ENCODE measurements at places on chromosomes 13 and 19.

- no peak for DNase-seq
Observed at GRCh38 chr13:112446347-112446861, 70.2 kb downstream of the SPACA7 start.

DNA sequence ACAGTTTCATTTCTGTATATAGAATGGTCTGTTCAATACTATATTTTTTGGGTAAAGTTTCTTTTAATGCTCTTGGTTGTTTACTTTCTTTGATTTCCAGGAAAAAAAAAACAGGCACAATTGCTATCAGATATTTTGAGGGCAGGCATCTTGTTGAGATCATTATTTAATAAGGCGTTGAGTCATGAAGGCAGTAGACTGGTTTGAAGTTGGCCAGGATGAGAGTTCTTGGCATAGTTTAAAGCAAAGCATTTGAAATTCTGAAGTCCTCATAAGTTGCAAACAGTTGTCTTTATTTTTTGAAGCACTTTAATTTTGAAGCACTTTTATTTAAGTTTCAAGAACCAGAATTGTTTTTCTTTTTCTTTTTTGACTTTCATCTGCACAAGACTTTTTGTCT lies 2.6 kb upstream of the ZNF175 start:
- DNase-seq, result no peak

DNA sequence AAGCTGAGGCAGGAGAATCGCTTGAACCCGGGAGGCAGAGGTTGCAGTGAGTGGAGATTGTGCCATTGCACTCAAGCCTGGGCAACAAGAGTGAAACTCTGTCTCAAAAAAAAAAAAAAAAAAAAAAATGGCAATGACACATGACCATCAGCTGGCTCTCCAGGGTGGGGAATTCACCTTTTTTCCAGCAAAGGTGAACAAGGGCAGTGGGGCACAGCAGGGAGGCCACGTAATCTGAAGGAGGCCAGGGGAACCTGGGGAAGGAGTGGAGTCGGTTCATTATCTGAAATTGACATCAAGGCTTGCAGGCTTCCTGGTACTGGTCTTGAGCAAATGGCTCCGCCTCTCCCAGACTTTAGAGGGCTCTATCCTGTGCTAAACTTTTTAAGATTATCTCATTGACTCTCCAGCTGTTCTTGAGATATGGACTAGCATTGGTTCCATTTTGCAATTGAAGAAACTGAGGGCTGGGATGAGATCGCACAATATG lies 28.1 kb downstream of the KEAP1 start:
- DNase-seq, result no peak

DNA sequence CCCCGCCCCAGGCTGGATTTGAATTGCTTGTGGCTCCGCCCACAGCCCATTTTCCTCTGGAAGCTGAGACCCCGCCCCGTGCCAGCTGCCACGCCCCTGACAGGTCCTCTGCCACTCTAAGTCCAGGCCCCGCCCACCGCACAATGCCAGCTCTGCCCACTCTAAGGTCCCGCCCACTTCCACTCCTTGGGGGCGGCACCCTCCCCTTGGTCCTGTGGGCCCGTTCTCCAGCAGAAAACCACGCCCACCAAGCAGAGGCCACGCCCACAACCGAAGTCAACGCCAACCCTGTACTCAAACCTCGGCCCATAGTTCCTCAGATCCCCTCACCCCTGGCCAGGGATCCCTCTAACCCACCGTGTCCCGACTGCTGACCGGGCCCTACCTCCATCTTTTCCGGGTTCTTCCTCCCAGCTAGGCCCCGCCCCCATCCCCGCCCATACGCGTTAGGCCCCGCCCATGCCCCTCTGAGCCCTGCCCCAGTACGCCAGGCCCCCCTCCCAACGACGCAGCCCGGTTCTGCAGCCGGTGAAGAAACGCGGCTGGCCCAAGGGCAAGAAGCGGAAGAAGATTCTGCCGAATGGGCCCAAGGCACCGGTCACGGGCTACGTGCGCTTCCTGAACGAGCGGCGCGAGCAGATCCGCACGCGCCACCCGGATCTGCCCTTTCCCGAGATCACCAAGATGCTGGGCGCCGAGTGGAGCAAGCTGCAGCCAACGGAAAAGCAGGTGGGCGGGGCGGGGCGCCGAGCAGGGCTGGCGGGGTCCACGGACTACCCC lies 1.3 kb downstream of the HMG20B start:
- peak; percentile 67 for DNase-seq

GRCh38 chr19:18948075-18948975 lies 7.3 kb upstream of the HOMER3 start:
- no peak for DNase-seq

DNA sequence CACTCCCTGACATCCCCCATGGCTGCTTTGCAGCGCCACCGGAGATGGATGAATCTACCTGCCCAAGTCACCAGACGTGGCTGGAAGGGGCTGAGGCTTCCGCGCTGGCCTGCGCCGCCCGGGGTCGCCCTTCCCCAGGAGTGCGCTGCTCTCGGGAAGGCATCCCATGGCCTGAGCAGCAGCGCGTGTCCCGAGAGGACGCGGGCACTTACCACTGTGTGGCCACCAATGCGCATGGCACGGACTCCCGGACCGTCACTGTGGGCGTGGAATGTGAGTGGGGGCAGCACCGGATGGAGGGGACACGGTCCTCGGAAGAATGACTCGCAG lies 4.6 kb downstream of the ICAM5 start:
- DNase-seq, result no peak

DNA sequence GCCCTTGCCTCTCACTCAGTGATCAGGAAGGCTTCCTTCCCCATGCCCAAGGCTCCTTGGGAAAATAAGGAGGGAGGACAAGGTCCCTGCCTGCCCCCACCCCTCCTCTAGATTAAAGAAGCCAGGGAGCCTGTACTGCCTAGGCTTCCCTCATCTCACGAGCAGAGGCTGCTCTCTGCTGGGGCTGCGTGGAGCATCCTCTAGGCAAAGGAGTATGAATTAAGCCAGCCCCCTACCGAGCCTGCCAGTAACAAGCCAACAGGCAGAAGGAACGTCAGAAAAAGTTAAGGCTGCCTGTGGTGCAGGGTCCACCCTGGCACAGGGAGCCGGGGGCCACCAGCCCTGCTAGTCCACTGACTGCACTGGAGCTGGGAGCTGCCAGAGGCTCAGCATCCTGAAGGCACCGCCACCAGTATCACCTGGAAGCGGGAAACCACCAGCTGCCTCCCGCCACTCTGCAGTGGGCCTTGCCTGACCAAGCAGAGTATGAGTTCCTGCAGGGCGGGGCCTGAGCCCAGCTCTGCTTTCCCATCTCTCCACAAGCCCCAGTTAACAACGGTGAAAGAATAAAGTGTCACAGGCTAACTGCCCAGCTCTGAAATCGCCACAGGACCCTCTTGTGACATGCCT lies 6.8 kb downstream of the NAPA start:
- DNase-seq, result peak; percentile 94

- DNase-seq, result no peak
Observed at GRCh38 chr19:10729411-10729810, 11.5 kb downstream of the DNM2 start.

- DNase-seq, result no peak
Observed at GRCh38 chr13:76803831-76804230, 82.4 kb downstream of the KCTD12 start.

DNA sequence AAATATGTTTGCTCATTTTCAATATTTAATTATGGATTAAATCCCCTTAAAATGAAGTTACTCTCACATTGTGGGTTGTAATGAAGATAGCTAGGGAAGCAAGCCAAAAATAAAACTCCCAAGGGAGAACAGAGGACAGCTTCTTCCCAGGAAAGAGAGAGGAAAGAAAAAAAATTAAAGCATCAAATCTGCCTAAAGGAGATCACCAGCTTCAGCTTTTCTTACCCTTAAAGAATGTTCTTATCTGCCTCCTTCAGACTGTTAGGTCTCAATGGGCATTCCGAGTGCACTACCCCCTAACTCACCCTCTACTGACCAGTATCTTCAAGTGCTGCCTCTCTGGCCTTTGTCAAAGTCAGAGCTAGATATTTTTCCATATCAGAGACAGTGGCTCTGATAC lies 55.2 kb downstream of the XPO4 start:
- no peak for DNase-seq

DNA sequence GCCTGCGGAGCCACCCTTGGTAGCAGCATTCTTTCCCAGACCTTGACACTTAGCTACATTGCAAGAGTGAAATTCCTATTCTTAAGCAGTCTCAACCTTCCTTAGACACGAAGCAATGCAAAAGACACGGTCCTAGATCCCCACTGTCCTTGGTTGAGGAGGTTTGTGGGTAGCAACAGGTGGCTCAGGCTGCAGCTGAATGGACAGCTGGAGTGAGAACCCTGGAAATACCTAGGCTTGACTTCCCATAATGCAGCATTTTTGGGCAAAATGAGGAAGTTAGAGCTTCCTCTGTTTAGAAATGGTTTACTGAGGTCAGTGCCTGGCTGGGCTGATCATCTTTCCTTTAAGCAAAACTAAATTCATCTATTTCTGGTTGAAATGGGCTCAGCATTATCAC lies 296.6 kb downstream of the RFC3 start:
- DNase-seq, result no peak

DNA sequence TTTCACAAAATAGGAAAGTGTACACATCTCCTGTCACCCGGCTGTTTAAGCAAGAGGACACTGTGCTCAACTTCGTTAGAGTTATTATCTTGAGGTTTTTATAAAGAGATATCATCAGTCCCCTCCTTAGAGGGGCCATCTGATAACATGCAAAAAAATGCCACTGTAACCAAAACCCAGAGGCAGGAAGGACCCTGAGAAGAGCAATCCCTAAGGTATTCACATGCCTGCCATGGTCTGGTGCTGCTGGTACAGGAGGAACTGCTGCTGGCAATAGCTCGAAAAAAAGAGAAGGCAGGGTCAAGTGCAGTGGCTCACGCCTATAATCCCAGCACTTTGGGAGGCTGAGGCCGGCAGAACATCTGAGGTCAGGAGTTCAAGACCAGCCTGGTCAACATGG lies 12.8 kb upstream of the CEACAM3 start:
- no peak for DNase-seq

DNA sequence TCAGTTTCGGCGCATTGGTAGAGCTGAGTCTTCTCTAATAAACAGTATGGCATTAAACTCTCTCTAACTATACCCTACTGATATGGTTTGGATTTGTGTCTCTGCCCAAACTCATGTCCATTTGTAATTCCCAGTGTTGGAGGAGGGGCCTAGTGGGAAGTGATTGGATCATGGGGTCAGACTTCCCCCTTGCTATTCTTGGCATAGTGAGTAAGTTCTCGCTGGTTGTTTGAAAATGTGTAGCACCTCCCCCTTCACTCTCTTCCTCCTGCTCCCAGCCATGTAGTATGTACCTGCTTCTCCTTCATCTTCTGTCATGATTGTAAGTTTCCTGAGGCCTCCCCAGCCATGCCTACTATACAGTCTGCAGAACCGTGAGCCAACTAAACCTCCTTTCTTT lies 682.7 kb upstream of the ARGLU1 start:
- DNase-seq, result no peak

DNA sequence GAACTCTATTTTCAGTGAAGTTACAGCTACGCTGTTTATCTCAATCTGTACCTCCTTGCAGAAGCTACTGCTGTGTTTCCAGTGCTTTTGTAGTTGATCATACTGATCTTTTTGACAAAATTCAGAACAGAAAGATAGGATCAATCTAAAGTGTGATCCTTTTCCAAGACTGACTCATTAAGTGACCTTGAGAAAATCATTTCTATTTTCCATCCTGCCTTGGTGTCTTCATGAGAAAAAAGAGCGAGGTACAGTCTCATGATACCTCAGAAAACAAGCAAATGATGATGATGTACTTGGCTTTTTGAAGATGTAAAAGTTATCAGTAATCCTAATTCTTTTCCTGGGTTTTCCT lies 46.0 kb upstream of the GPR183 start:
- no peak for DNase-seq

DNA sequence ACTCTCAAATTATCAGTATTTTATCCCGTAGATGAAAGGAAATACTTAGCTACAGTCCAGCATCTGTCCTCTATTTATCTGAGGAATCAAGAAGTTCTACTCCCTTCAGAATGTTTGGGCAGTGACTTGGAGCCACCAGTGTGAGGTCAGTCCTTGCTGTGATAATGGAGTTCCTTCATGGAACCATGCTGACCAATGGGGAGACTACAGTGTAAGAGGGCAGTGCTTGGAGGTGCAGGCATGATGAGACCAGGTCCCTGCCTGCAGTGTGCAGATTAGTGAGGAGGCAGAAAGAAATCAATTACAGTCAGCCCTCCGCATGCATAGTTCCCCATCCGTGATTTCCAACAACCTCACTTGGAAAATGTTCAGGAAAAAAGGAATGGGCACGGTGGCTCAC lies at the start of gene C19orf18:
Gene C19orf18, minus strand, starts transcription at position 101 of the 400 bp plus-strand sequence. CDS start 102 bp downstream, outside the sequence.
- no peak for DNase-seq

GRCh38 chr13:98796191-98796590 lies 43.7 kb upstream of the SLC15A1 start:
- no peak for DNase-seq

- no peak for DNase-seq
Observed at GRCh38 chr13:47707414-47707813, 293.7 kb downstream of the SUCLA2 start.

GRCh38 chr19:41192574-41193429 lies at the start of gene CYP2S1:
Gene CYP2S1, plus strand, starts transcription at chr19:41193219. Its CDS starts 46 bp downstream, at chr19:41193265.
- no peak for DNase-seq

DNA sequence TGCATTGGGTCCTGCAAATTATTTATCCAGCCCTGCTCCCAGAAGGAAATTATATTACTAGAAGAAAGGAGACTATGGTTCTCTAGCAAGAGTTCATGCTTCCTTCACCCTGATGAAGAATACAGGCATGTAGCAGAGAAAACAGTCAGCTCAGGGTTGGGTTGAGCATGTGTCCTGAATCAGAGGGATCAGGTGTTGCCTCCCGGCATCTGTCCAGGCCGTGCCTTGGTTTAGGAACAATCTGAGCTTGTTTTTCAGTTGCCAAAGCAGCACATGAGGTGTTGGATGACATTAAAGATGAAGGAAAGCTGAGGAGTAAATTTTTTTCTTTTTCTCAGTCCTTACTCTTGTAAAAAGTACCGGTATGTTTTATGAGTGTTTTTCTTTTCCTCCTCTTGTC lies 62.0 kb downstream of the KL start:
- no peak for DNase-seq

- no peak for DNase-seq
Observed at GRCh38 chr19:18204394-18205199, 755 bp upstream of the RAB3A start.

DNA sequence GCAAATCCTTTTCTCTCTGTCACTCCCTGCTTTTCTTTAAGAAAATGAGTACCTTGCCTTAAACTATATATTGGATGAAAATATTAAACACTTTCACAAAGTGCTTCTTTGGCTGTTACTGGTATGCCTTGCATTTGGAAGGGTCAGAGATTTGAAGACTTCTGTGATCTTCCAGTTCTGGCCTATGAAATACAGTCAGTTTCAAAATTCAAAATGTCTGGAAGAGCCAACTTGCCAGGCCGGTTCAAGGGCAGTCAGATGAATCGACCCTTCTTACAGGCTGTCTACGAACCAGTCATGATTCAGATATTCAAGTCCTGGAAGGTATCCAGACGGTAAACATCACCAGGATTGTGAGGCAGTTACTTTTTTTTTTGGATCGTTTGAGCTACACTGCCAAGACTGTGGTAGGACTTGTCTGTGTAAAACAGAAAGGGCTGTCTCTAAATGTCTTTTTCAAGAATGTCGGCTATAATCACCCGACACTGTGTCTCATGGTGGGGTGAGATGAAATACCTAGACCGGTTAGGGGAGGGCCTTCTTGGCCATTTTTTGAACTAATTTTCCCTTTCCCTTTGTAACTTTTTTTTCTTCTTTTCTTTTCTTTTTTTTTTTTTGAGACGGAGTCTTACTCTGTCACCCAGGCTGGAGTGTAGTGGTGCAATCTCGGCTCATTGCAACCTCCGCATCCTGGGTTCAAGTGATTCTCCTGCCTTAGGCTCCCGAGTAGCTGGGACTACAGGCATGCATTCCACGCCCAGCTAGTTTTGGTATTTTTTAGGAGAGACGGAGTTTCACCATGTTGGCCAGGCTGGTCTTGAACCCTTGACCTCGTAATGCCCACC lies 11.2 kb downstream of the ACTN4 start:
- DNase-seq, result peak; percentile 39

Data from G401 (cell line).